ENCODE measurements at places on chromosomes 7 and 10. TPM values are rescaled to one million over a fixed set of nuclear protein-coding genes. Genes with fewer than 3 reads are reported as not detected.

DNA sequence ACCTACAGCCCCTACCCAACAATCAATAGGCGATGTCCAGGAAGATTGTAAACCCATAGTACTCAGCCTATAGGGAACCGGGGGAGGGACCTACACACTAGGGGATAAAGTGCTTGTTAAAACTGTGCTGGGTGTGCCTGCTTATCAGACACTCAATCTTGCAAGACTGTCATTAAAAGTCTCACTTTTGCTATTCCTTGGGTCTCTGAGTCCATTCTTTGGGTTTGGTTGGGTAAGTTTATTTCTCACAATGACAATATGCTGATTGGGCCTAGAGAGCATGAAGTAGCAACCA lies 45.6 kb downstream of the PTPRE start:
- DNase-seq, result no peak

DNA sequence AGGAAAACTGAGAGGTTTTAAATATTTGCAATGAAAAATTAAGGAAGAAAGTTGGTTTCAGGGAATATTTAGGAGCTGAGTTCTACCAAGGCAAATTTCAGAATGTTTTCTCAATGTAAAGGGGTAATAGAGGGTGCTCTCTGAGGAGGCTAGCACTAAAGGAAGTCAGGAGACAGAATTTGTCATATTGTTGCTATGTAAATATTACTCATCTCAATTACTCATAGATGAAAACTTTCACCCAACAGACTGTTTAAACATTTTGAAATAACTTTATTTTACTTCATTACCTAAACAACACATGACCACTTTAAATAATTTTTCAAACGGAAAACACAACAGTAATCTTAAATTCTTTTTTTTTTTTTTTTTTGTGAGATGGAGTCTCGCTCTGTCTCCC lies 274.8 kb upstream of the NRG3 start:
- DNase-seq, result peak; percentile 82

DNA sequence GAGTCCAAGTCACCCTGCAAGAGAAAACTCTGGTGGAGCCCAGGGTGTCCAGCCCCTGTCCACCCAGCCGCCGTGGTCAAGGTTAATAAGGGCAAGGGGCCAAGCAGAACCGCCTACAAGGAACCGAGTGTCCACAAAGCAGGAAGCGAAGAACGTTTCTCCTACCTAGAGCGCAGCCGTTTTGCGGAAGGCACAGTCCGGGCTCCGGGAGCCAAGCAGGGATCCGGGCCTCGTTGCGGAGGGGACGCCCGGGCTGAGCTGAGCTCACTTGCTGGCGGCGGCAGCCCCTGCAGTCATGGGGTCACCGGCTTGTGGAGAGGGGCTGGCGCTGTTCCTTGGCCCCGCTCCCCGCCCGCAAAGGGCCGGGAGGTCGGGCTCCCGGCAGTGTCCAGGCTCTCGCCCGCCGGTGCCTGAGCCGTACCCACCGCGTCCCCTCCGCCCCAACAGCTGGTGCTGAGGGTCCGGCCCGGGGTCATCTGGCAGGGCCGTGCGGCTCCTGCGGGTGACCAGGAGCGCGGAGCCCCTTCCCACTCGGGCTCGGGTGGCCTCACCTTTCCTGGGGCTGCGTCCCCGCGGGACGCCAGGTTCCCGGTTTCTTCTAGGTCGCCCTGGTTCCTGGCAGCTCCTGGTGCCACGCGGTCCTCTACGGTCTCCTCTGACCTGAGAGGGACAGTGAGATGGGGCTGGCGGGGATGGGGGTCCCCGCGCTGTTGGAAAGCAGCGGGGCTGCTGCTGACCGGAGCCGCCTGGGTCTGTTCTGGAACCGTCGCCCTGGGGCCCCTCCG lies 14.0 kb upstream of the ZNF273 start:
- DNase-seq, result no peak

- no peak for DNase-seq
These were observed 213.3 kb downstream of the WDR11 start for GRCh38 chr10:121064491-121064890.

The ZNF467 gene
- total RNA-seq, result not detected

GRCh38 chr7:117098457-117098856 lies 145.2 kb downstream of the ST7 start:
- peak; percentile 32 for DNase-seq

- DNase-seq, result no peak
These were observed 137.4 kb downstream of the LHPP start for GRCh38 chr10:124598773-124599587.

GRCh38 chr7:18508443-18509427 lies 13.2 kb downstream of the HDAC9 start:
- DNase-seq, result peak; percentile 99

GRCh38 chr10:127418536-127419168 lies 130.5 kb upstream of the NPS start:
- DNase-seq, result no peak

The OR2A12 gene
- total RNA-seq, result not detected

DNA sequence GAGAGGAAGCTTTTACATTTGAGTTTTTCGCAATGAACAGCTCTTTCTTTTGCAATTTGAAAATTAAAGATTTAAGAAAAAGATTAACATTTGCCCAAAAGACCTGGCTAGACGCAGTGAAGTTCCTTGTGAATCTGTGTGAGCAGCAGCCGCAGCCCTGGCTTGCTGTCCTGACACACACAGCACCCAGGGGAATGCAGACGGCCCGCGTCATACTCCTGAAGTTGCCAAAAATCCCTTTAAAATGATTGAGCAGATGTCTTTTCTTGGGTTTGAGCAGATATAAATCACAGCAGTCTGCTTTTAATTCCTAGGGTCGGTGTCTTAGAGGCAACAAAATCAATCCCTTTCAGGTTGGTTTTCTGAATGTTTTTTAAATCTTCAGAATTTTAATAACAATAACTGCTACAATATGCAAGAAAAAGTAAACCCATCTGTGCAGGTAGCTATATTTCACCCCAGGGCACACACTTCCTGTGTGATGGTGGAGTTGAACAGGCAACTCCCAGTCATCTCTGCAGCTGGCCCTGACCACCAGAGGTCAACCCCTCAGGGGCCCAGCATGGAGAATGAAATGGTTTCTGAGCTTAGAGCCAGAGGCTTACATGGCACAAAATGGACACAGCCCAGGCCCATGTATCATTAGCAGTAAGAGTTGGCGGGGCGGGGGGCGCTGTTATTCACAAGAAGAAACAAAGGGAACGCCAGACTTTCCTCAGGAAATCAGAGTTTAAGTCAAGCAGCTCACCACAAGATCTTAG lies 32.2 kb upstream of the TRIL start:
- no peak for DNase-seq

- no peak for DNase-seq
These were observed 14.4 kb downstream of the RNF216 start for GRCh38 chr7:5767066-5767465.

GRCh38 chr7:4200546-4201094 lies 481.5 kb upstream of the FOXK1 start:
- peak; percentile 4 for DNase-seq

- DNase-seq, result no peak
These were observed 652.4 kb downstream of the CNTNAP2 start for GRCh38 chr7:146768957-146769356.

DNA sequence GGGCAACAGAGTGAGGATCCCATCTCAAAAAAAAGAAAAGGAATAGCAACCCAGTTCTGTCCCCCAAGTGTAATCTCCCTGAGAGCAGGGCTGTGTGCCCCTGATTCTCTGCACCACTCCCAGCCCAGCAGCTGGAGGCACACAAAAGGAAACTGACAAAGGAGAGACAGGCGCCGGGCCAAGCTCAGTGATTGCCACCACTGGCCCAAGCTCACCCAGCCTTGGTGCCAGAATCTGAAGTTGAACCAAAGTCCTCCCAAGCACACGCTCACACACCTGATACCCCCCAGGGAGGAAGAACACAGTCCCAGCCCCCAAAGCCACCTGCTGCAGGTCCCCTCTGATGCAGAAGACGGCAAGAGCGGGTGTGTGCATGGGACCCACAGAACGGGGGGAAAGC lies 50.3 kb downstream of the TNRC18 start:
- no peak for DNase-seq

DNA sequence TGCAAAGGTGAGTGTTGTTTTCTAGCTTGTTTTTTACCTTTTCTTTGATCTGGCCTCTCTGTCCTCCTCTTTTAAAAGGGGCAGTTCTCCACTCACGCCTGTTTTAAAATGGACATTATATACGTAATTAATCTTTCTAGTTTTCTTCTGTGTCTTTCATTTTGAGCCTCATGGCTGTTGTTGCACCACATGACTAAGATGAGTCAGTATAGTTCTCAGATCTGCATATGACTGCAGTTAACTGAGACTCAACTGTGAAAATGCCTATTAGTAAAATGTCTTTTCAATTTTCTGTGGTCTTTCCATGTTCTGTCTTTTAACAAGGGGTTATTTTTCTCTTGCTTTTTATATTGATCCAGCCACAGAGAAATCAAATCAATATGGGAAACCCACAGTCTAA lies 296.1 kb downstream of the CDK14 start:
- DNase-seq, result no peak

- DNase-seq, result no peak
These were observed 421.4 kb downstream of the PLXNA4 start for GRCh38 chr7:132154695-132155471.

The OPALIN gene
- total RNA-seq, result not detected

GRCh38 chr7:24917510-24918239 lies 62.3 kb downstream of the OSBPL3 start:
- DNase-seq, result no peak
